CD4-positive, alpha-beta T cell (primary cell): ENCODE measurements at places on chromosomes 7 and 10. TPM values are rescaled to one million over a fixed set of nuclear protein-coding genes. Genes with fewer than 3 reads are reported as not detected.
A peak's percentile ranks its signal among the peaks of the same experiment; 100 is the strongest.

- peak; percentile 85 for DNase-seq
- no peak overlapping the region for H3K4me3 ChIP-seq
- no peaks in the 10 kb centered on the region for H3K36me3 ChIP-seq
- H3K27ac ChIP-seq, result no peak overlapping the region
- peaks cover 17% of the 10 kb centered on the region for H3K4me1 ChIP-seq
Observed at GRCh38 chr10:3902054-3902808, 117.2 kb upstream of the KLF6 start.

CYP3A7 gene
- total RNA-seq, result not detected

- peaks cover 5% of the 10 kb centered on the region for H3K27me3 ChIP-seq
- DNase-seq, result no peak
- no peaks in the 10 kb centered on the region for H3K36me3 ChIP-seq
- H3K4me3 ChIP-seq, result no peak overlapping the region
Observed at GRCh38 chr10:129993621-129994020, 29.5 kb upstream of the EBF3 start.

SAMD9L gene
- 7.9 TPM for total RNA-seq

ZMIZ2 gene
- total RNA-seq, result 82.0 TPM

GRCh38 chr7:34603711-34604444 lies 54.1 kb upstream of the NPSR1 start:
- H3K27me3 ChIP-seq, result no peaks in the 10 kb centered on the region
- no peak overlapping the region for H3K27ac ChIP-seq
- H3K4me3 ChIP-seq, result no peak overlapping the region
- DNase-seq, result no peak
